Neural cell (in vitro differentiated cells): ENCODE measurements at places on chromosomes 1 and 21. TPM values are rescaled to one million over a fixed set of nuclear protein-coding genes. Genes with fewer than 3 reads are reported as not detected.

Gene TARS2
- polyA plus RNA-seq, result 19.4 and 22.8 TPM in 2 replicates

Gene TTLL10
- not detected in 2 replicates for polyA plus RNA-seq

Gene PHLDA3
- polyA plus RNA-seq, result 28.1 and 35.1 TPM in 2 replicates

Gene AKT3
- 46.0 and 48.4 TPM in 2 replicates for polyA plus RNA-seq

Gene RGS8
- polyA plus RNA-seq, result 2.9 and 8.3 TPM in 2 replicates

Gene ADORA3
- not detected in 2 replicates for polyA plus RNA-seq
